Activated B cell treated with CpG ODN at 0.5 μM for 24 hours (primary cell): ENCODE measurements at places on chromosomes 2 and 18.

- H3K4me3 ChIP-seq = no peak overlapping the region
- H3K36me3 ChIP-seq = no peaks in the 10 kb centered on the region
- H3K27ac ChIP-seq = no peak overlapping the region
- no peak for DNase-seq
- H3K27me3 ChIP-seq = peaks cover 9% of the 10 kb centered on the region
Observed at GRCh38 chr2:112923237-112923966, 12.4 kb downstream of the IL37 start.

GRCh38 chr2:203484266-203485112, 50.6 kb downstream of the RAPH1 start:
- DNase-seq = no peak
- no peak overlapping the region for H3K4me3 ChIP-seq
- no peak overlapping the region for H3K27ac ChIP-seq
- no peaks in the 10 kb centered on the region for H3K36me3 ChIP-seq
- H3K4me1 ChIP-seq = no peaks in the 10 kb centered on the region
- peaks cover 1% of the 10 kb centered on the region for H3K27me3 ChIP-seq

GRCh38 chr2:66034467-66034866, 400.5 kb upstream of the MEIS1 start:
- no peak for DNase-seq
- no peaks in the 10 kb centered on the region for H3K36me3 ChIP-seq
- H3K4me3 ChIP-seq = no peak overlapping the region
- H3K4me1 ChIP-seq = no peaks in the 10 kb centered on the region
- no peaks in the 10 kb centered on the region for H3K27me3 ChIP-seq

DNA sequence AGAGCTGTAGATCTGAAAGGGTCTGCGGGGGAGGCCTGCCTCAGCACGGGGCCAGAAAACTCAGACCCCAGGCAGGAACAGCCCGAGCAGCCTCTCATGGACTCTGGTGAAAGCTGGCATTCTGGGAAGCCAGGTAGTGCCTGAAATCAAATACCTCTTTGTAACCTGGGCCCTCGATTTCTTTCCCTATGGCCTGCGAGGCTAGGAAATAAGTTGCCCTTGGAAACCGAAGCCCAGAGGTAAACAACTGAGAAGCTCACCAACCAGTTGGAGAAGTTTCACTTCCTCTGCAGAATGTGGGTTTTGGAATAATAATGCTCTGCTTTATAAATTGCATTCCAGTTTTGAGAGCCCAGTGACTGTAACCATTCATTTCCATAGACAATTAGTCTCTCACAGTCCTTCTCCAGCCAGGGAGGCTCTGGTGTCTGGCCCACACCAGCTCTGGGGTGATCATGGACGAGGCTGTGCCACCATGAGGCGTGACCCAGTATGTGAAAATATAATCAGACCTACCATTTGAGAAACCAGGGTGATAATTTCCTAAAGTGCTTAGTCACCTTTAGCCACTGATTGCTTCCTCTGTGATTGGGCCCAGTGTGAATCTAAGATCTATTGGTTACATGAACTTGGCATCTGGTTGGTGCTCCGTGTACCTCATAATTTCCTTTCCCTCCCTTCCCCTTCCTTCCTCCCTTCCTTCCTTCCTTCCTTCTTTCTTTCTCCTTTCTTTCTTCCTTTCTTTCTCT, 133.1 kb upstream of the PELI1 start:
- H3K36me3 ChIP-seq = no peaks in the 10 kb centered on the region
- no peak overlapping the region for H3K4me3 ChIP-seq
- H3K27me3 ChIP-seq = no peaks in the 10 kb centered on the region
- peak overlapping the region; percentile 12 for H3K27ac ChIP-seq
- DNase-seq = no peak

GRCh38 chr18:56255381-56255780, 383.0 kb downstream of the TXNL1 start:
- no peak overlapping the region for H3K27ac ChIP-seq
- H3K27me3 ChIP-seq = no peaks in the 10 kb centered on the region
- DNase-seq = no peak
- no peaks in the 10 kb centered on the region for H3K36me3 ChIP-seq
- H3K4me1 ChIP-seq = peaks cover 25% of the 10 kb centered on the region

DNA sequence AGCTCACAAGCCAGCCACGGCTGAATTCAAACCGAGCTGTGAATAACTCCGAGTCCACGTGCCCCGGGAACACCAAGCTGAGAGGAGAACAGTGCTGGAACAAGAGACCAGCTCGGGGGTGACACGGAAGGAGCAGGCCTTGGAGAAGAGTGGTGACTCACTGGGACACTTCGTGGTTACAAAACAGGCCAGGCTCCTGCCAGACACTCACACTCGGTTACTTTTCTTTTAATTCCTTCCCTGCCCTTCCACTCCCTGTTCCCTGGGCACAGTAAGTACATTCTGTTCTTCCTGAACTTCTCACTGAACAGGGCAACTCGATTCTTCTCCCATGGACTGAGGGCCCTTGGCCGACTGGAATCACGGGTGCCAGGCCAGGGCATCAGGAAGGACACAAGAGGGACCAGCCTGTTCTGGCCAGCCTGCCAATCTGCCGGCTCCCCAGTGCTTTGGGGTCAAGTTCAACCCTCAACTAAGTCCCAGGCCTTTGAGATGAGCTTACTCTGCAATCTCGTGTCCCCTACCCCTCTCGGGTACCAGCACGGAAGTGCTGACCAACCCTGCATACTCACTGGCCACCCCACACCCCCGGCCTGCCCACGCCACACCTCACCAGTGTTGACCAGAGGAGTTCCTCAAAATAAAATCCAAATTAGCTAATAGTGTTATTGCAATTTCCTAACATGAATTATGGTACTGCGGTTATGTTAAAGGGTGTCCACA, 87.5 kb downstream of the TFCP2L1 start:
- no peaks in the 10 kb centered on the region for H3K36me3 ChIP-seq
- H3K4me1 ChIP-seq = no peaks in the 10 kb centered on the region
- no peak for DNase-seq
- H3K4me3 ChIP-seq = no peak overlapping the region

GRCh38 chr2:37583402-37583801, 88.0 kb downstream of the CDC42EP3 start:
- no peaks in the 10 kb centered on the region for H3K27me3 ChIP-seq
- H3K4me1 ChIP-seq = peaks cover 42% of the 10 kb centered on the region
- H3K27ac ChIP-seq = no peak overlapping the region
- no peak overlapping the region for H3K4me3 ChIP-seq
- no peaks in the 10 kb centered on the region for H3K36me3 ChIP-seq
- DNase-seq = no peak

GRCh38 chr2:70161069-70161534, 29.7 kb downstream of the C2orf42 start:
- no peak overlapping the region for H3K27ac ChIP-seq
- H3K4me1 ChIP-seq = no peaks in the 10 kb centered on the region

DNA sequence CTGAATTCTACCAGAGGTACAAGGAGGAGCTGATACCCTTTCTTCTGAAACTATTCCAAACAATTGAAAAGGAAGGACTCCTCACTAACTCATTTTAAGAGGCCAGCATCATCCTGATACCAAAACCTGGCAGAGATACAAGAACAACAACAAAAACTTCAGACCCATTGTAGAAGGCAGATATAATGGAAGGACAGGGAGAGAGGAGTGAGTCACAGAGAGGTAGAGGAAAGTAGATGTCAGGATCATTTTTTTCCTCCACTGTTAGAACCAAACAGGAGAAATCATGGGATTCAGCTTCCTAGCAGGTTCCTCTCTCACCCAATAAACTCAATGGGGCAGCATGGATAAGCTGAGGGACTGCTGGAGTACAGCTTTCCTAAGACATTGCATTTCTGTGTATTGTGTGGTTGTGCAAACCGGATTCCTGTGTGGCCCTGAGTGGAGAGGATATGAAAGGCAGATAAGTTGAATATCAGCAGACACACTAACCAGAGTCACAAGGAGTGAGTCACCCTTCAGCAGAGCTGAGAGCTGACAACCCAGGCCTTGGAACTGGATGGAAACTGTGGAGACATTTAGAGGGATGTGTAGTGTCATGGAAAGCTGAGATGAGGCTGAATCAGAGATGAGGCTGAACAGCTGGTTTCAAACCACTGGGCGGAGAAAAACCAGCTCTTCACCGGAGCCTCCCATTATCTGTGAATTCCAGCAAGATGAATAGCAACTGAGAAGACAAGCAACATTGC, 60.9 kb upstream of the MMADHC start:
- no peaks in the 10 kb centered on the region for H3K4me1 ChIP-seq
- no peak overlapping the region for H3K27ac ChIP-seq
- DNase-seq = no peak
- H3K36me3 ChIP-seq = no peaks in the 10 kb centered on the region
- H3K27me3 ChIP-seq = peaks cover 3% of the 10 kb centered on the region
